ENCODE measurements at places on chromosomes 3 and 15.

DNA sequence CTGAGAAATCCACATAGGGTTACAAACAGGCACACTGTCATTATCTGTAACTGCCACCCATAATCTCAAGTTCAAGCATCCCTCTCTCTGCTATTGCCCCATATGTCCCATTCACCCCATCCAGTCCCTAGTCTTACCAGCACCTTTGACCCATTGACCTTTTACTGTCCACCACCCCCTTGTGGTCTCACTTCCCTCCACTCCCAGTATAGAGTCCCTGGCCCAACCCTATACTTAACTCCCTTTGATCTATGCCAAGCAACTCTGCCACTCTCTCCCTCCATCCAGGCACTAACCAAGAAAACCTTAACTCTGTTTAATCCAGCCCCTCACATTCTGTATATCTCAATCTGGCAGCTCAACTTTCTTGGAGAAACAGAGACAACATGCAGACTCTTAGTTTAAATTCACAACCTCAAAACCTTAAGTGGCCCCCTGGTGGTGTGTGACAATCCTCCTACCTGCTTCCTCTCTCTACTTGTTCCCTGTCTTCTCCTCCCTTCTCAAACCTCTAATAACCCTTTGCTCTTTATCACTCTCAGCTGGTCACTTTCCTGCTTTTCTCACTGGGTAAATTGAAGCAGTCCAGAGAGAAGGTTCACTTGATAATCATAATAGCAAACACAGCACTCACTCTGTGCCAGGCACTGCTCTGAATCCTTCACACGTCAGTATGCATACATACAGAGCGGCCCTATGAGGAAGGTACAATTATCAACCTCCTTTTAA is 162.7 kb downstream of the STT3B start:
- no peak for DNase-seq

DNA sequence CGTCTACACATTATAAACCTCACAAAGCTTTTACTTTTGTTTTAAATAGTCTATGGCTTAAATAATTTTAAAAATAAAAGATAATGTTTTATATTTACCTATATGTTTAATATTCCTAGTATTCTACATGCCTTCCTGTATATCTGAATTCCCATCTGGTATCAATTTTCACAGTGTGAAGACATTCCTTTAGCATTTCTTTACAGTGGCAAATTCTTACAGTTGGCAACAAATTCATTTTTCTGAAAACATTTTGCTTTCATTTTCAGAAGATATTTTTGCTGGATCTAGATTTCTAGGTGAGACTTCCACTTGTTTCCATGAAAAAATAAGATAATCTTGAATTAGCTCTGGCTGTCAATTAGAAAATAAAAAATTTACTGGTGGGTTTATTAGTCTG is 471.4 kb upstream of the NAALADL2 start:
- no peak for DNase-seq

- DNase-seq, result no peak
Observed at GRCh38 chr3:11047500-11047899, 55.0 kb downstream of the SLC6A1 start.

DNA sequence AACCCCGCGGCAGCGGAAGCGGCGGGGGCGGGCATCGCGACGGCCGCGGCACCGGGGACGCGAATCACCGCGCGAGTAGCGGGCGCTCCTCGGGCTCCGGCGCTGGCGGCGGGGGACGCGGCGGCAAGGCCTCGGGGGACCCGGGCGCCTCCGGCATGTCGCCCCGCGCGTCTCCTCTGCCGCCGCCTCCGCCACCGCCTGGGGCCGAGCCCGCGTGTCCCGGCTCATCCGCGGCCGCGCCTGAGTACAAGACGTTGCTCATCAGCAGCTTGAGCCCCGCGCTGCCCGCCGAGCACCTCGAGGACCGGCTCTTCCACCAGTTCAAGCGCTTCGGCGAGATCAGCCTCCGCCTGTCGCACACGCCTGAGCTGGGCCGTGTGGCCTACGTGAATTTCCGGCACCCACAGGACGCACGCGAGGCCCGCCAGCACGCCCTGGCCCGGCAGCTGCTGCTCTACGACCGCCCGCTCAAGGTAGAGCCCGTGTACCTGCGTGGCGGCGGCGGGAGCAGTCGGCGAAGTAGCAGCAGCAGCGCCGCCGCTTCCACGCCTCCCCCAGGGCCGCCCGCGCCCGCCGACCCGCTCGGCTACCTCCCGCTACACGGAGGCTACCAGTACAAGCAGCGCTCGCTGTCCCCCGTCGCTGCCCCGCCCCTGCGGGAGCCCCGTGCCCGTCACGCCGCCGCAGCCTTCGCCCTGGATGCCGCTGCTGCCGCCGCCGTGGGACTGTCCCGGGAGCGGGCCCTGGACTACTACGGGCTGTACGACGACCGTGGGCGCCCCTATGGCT is 675 bp downstream of the RBM15B start:
- no peak for DNase-seq

- no peak for DNase-seq
Observed at GRCh38 chr3:73448761-73449301, 175.9 kb downstream of the PDZRN3 start.

GRCh38 chr3:184154885-184155643 is at the start of gene DVL3:
Gene DVL3 (plus strand): TSS chr3:184155377. CDS start chr3:184155636, 259 bp downstream.
- no peak for DNase-seq

- DNase-seq, result no peak
Observed at GRCh38 chr15:36982430-36982829, 117.9 kb downstream of the MEIS2 start.

- DNase-seq, result no peak
Observed at GRCh38 chr15:89482139-89482538, 14.2 kb downstream of the RHCG start.

GRCh38 chr15:58154769-58155168 is 16.6 kb downstream of the AQP9 start:
- no peak for DNase-seq

- DNase-seq, result peak; percentile 8
Observed at GRCh38 chr15:93047621-93048425, 41.2 kb downstream of the RGMA start.

- DNase-seq, result no peak
Observed at GRCh38 chr15:56942118-56942517, 23.7 kb downstream of the TCF12 start.

- DNase-seq, result no peak
Observed at GRCh38 chr3:14532691-14533456, 7.3 kb downstream of the GRIP2 start.

DNA sequence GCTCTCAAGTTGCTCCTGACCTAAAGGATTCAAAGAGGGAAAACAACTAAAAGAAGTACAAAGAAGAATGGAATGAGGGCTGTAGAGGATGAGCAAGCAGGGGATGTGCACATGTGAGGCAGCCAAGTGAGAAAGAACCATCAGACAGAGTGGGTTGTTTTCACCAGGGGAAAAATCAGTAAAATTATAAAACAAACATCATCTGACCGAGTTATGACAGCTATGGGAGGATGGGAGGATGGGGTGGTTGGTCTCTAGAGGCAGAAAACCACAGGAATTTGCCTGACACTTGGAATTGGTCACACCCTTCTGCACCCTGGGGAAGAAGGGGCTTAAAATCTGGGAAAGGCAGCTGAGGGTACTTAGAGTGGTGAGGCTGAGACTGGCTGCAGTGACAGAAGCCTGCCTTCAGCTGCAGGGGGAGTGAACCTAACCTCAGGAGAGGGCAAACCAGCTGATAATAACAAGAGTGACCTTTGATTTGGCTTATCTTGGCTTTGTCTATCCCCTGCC is 10.1 kb downstream of the ARHGAP31 start:
- DNase-seq, result no peak

DNA sequence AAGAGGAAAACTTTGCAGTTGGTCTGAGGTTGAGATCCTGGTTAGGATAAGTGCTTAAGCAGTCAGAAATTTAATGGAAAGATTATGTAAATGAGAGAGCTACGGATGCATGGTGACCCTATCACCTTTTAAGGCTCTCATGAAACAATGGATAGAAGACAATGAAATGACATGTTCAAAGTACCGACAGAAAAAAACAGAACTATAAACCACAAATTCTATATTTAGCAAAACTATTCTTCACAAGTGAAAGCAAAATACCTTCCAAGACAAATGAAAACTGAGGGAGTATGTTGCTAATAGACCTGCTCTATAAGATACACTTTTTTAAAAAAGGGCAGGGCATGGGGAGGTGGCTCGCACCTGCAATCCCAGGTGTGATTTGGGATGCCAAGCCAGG is 32.2 kb downstream of the DNAAF4 start:
- DNase-seq, result no peak

GRCh38 chr15:78263907-78264303 is 457 bp upstream of the DNAJA4 start:
- DNase-seq, result no peak

- DNase-seq, result no peak
Observed at GRCh38 chr3:12440927-12441714, 43.2 kb upstream of the TSEN2 start.

DNA sequence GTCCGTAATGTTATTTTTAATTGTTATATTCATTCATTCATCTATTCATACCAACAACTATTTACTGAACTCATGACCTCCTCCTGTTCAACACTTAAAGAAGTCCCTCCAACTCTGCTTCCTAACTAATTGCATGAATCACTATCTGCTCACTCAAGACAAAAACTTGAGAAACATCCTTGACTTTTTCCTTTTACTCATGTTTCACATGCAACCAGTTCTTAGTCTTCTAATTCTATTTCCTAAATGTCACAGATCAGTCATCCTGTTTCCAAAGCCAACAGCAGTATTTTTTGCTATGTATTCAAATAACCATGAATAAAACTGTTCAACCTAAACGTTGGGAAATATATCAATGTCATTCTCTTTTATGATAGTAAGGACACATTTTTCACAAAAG is 124.6 kb upstream of the GBE1 start:
- DNase-seq, result no peak

DNA sequence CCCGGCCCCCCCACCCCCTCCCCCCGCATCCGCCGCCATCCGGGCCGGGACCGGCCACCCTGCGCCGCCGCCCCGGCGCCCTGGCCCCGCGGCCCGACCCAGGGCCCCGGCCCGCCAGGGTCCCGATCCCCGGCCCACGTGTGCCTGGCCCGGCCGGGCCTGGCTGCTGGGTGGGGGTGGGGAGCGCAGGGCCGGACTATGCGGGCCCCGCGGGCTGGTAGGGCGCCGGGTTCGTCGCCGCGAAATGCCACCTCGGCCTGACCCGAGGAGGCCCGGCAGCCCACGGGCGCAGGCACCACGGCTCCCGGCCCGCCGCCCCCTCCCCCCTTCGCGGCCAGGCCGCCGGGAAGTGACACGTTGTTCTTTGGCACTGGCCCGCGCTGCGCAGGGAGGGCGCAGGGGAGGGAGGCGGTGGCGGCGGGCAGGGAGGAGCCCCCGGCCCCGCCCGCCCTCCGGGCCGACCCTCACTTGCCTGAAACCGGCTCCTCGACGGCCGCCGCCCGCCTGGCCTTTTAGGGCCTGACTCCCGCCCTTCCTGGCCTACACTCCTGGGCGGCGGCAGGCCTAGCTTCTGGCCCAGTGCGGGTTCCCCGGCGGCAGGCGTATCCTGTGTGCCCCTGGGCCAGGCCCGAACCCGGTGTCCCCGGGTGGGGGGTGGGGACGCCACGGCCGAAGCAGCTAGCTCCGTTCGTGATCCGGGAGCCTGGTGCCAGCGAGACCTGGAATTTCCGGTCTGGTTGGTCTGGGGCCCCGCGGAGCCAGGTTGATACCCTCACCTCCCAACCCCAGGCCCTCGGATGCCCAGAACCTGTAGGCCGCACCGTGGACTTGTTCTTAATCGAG is 515 bp downstream of the EIF4G1 start:
- DNase-seq, result peak; percentile 37

DNA sequence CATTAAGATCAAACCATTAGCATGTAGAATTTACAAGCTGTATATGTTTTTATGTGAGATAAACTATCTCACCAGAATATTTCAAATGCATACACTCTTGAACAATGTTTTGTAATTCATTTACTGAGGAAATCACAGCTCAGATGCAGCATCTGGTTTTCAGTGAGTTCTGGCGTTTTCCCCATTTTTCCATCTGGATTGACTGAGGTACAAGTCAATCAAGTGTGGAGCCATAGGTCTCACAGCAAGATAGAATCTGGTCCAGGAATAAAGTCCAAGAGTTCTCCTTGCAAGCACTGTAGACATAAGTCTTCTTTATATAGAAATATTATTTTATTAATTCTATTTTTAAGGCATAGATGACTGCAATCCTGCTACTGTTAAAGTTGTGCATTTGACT is 219.3 kb downstream of the ZBBX start:
- DNase-seq, result no peak

GRCh38 chr15:56758770-56759449 is 25.6 kb upstream of the ZNF280D start:
- no peak for DNase-seq

DNA sequence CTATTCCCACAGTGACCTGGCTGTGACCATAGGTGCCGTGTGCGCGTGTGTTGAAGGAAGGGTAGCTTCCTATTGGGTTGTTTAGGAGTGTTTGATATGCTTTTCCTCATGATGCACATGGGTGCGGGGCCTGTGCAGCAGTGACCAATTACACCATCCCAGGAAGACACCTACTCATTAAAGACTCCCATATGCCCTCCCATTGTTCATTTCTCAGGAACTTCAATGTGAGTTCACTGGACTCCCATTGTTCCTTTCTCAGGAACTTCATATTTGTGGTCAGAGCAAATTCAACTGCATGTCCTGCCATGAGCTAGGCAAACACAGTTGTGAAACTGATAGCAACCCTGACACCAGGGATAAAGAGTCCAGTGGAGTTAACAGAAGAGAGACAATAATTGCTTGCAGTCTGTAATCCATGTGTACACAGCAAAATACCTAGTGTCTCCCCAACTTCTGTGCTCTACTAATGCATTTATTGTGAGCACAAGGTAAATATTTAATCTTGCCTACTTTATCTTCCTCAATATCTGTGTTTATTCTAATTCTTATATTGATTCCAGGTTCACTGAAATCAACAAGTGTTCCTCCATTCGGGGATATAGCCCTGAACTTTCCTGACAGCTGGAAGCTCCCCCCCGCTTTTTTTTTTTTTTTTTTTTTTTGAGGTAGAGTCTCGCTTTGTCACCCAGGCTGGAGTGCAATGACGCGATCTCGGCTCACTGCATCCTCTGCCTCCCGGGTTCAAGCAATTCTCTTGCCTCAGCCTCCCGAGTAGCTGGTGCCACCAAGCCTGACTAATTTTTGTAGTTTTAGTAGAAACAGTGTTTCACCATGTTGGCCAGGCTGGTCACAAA is 57.5 kb upstream of the GCNT3 start:
- DNase-seq, result no peak

Measured in stimulated activated CD8-positive, alpha-beta memory T cell treated with anti-CD3 and anti-CD28 coated beads, Interleukin-7, amount 100 ng/mL, for 1 hour (primary cell).